ENCODE measurements at places on chromosomes 11 and 22.
A peak's percentile ranks its signal among the peaks of the same experiment; 100 is the strongest.

DNA sequence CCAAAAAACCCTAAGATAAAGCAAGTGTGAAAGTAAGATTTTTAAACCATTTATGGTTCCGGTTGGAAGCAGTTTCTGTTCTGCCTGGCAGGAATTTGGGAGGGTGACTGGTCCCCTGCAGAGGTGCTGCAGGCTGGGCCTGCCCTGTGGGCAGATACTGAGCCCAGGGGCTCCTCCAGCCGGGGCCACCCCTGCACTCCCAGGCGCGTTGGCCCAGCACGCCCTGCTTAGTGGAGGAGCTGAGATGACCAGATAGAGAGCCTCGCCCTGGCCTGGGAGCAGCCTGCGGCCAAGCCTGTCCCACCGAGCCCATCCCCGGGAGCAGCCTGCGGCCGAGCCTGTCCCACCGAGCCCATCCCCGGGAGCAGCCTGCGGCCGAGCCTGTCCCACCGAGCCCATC is 8.0 kb downstream of the PHLDA2 start:
- no peak for DNase-seq

- DNase-seq = no peak
These were observed 58.2 kb upstream of the EED start for GRCh38 chr11:86186386-86186785.

GRCh38 chr11:134385774-134386565 is 26.1 kb downstream of the B3GAT1 start:
- DNase-seq = peak; percentile 63

DNA sequence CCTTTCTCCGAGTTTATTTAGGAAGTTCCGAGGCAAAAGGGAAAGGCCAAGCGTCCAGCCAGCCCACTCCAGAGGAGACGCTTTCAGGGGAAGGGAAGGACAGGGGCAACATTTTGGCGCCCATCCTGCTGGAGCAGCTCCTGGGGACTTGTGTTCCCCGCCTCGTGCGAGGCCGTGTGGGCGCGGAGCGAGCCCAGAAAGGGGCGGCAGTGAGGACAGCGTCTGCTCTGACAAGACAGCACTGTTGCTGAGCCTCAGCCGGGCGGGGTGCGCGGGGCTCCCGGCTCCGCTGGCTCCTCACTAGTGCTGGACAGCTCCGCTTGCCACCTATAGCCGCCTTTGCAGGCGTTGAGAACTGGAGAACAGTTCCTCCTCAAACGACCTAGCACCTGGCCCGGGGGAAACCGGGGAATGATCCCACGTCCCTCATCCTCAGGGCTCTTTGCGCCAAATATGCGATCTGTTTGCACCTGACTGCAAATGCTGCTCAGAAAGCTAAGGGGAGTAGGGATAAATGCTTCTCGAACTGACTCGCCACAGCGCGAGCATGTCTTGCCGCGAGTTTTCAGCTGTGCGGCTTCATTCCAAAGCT is 722 bp upstream of the GUCY1A2 start:
- DNase-seq = no peak

DNA sequence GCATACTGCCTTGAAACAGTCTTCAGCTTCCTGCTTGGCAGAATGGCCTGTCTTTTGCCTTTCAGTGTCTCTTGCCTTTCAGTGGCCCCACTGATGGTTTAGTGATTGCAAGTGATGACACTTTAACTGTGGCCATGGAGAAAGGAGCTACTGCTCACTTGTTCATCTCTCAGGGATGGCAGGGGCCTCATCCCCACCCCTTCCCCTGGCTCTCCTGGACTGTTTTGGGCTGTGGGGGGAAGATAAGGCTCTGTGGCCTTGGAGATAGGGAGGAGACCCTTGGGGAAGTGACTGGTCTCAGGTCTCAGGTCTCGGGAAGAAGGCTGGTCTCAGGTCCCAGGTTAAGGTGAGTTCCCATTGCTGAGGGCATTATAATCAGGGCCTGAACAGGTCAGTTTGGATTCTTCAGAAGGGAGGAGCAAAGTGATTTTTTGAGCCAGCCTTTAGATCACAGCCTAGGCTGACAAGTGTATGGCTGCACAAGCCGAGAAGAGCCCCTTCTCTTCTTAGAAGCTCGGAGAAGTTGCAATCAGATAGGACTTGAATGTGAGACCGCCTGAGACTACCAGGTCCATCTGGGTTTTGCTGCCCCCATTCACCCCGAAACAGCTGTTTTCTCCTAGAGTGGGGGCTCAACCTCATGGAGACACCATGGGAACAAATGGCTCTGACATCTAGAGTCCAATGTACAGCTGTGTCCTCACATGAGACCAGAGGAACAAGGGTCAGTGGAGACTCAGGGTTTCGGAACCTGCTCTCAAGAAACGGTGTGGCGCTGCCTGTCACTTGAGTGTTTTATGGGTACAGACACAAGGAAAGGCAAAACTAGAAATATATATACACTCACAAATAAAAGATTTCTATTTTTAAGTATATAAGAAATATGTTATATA is 15.9 kb upstream of the P2RY2 start:
- DNase-seq = no peak

GRCh38 chr11:5703741-5704536 is 14.3 kb downstream of the TRIM22 start:
- no peak for DNase-seq

DNA sequence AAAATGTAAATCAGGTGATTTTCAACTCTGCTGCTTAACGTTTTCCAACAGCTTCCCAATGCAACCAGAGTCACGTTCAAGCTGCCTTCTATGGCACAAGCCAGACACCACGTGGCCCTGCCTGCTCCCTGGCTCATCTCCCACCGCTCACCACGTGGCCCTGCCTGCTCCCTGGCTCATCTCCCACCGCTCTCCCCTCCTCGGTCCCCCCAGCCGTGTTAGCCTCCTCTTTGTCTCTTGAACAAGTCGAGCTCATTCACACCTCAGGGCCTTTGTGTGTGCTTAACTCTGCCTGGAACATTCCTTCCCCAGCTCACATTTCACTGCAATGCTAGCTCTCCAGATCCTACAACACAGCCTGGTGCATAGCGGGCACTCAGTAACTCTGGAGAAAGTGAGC is 307.6 kb downstream of the CTTN start:
- no peak for DNase-seq

DNA sequence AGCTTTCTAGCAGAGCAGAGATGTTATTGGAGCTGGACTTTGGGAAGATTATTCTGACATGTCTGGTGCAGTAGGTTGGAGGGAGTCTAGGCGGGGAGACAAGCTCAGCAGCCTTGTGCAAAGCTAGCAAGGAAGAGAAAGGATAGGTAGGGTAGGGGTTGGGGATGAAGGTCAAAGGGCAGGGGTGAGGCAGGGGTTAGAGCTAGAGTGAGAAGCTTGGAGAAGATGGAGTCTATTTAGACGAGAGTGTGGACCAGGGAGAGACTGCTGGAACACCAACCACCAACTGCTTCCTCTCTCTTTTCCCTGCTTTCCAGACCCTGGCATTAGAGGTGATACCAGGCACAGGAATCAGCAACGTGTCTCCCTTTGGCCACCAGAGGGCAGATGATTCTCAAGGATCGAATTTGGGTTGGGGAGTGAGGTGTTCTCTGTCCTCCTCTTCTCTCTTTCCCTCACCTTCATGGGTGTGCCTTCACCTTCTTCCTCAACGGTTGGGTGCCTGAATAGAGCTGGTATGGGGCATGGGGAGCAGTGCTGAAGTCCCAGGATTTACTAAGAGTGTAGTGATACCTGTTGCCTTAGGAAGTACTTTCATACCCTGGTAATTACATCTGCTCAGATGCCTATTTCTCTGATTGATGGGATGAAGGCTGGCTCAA is 1.8 kb upstream of the MARK2 start:
- DNase-seq = peak; percentile 82

GRCh38 chr11:123233280-123233974 is 38.4 kb upstream of the CLMP start:
- DNase-seq = no peak

DNA sequence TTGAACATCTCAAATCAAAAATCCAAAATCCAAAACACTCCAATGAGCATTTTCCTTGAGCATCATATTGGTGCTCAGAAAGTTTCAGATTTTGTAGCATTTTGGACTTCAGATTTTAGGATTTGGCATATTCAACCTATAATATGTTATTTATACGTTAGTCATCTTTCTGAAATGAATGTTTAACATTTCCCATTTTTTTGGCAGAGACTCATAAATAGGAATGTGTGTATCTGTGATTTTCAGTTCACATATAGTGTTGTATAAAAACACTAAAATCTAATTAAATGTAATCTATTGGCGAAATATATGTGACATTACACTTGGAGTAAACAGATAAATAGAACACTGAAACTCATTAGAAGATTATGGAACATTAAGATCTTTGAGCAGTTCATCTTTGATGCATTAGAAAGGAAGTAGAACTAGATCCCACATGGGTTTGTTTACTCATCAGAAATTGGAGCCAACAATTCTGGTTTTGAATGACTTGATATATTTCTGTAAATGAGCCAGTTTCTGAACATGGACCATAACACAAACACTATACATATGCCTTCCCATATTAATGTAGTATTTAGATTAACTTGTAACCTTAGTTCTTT is 153.1 kb downstream of the UVRAG start:
- no peak for DNase-seq

DNA sequence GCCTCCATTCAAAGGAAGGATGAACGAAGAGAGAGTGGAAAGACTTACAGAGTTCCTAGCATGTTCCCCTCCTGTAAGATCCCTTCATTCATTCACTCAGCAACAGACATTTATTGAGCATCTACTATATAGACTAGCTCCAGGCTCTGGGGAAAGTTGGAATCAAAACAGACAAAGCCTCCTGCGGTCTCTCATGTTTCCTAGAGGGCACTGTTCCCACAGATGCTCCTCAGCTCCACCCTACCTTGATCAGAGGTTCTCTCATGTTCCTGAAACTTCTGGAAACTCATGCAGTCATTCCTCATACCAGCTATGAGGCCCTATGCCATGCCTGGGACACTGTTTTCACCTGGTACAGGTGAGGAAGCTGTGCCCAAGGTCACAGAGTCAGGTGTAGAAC is 11.1 kb downstream of the ALX4 start:
- DNase-seq = no peak

DNA sequence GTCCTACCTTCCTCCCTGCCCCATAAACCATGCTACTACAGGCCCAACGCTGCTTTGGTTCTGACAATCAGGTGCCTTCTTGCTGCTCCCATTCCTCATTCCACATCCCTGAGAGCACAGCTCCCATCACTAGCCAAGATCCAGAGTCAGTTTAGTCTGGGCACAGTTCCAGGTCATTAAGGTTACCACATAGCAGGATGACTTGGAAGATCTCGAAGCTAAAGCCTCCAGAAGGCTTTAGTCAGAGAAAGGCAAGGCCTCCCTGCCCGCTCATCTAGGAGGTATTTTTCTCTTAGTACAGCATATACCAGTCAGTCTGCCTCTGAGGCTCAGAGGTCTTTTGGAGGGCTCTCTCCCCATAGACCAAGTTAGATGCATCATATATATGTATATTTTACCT is 30.3 kb downstream of the TRIM66 start:
- no peak for DNase-seq

GRCh38 chr11:11472106-11472505 is 119.1 kb upstream of the CSNK2A3 start:
- no peak for DNase-seq

DNA sequence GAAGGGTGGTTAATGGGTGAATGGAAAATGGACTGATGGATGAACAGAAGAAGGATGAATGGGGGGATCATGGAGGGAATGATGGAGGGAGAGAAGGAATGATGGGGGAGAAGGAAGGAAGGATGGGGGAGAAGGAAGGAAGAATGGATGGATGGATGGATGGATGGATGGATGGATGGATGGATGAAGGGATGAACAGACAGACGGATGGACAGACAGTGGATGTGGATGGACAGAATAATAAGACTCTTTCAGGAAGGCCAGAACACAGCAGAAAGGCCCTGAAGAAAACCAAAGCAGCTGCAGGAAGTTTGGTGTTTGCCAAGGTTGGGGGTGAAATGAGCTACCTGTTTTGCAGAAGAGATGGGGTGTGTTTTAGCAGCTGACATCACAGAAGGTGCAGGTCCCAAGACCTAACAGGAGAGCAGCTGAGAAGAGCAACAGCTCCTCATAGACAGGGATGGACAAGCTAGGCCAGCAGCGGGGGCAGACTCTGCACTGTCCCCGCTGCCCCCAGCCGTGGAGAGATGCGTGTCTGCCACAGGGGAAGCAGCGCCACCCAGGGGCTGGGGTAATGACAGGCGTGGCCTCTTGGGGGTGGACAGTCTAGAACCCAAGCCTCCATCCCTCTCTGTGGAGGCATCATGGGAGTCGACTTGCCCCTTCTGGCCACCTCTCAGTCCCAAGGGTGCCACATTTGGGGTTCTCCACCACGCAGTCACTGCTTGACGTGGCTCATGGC is 17.9 kb downstream of the C1QTNF6 start:
- no peak for DNase-seq

- DNase-seq = no peak
These were observed 116.2 kb downstream of the RRAS2 start for GRCh38 chr11:14242733-14243132.

GRCh38 chr22:24553597-24554312 is 1.2 kb downstream of the GUCD1 start:
- no peak for DNase-seq

GRCh38 chr11:119436711-119437110 is 13.7 kb upstream of the THY1 start:
- DNase-seq = no peak

GRCh38 chr22:24011735-24012068 is 598 bp downstream of the CABIN1 start:
- DNase-seq = no peak

GRCh38 chr22:48661984-48662383 is 1165.7 kb downstream of the BRD1 start:
- DNase-seq = no peak

DNA sequence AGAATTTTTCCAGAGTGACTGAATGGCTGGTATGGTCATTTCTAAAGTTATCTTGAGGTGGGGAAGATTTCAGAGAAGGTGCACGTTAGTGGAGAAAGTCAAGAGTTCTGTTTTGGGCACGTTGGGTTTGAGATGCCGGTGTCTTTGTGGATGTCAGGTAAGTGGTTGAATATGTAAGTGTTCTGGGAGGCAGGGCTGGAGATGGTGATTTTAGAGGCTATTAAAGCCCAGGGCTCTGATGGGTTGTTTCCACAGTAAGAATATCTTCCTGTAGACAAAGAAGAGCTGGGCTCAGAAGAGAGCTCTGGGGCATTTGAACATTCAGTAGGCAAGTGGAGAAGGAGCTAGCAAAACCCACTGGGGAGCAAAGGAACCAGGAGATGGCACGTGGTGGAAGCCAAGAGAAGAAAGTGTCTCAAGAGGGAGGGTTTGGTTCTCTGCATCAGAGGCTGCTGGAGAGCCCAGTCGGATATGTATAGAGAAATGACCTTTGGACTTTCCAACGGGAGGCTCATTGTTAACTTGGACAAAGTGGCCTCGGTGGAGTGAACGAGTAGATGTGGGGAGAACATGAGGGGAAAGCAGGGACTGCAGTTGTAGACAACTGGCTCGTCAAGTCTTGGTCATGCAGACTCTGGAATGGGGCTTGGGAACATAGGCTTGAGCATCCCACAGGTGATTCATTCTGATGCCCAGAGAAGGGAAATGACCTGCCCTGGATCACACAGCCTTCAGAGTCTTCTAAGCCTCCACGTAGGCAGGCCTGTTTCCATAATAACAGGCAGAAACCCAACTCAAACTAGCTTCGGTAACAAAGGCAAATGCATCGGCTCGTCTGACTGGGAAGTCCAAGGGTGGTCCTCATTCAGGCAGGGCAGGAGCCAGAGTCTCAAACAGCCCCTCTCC is 98.4 kb upstream of the PARVA start:
- DNase-seq = no peak

- DNase-seq = no peak
These were observed 9.0 kb upstream of the DRD2 start for GRCh38 chr11:113484223-113484622.

- DNase-seq = no peak
These were observed 86.2 kb upstream of the NCAM1 start for GRCh38 chr11:112874980-112875379.

All from NCI-H2171 (cell line).